ENCODE measurements at places on chromosomes 7 and 10.

DNA sequence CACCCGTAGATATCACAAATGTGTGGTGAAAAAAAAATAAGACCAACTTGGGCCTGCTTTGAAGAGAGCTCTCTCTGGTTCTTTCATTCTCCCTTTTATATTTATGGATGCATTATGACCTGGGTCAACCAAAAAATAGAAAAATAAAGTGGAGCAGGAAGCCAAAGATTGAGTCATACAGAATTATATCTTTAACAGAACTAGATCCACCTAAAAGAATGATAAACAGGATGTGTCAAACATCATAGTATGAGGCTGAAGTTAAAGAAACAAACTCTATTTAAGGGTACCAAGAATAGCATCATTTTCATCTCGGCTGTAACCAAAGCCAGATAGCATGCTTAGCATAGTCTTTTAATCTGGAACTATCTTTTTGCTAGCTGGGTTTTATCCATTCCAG lies 28.8 kb upstream of the NMT2 start:
- no peak for DNase-seq

- DNase-seq = no peak
These were observed 141.7 kb downstream of the KAT6B start for GRCh38 chr10:74967911-74968666.

- no peak for DNase-seq
These were observed 1.5 kb downstream of the RGS10 start for GRCh38 chr10:119541046-119541445.

DNA sequence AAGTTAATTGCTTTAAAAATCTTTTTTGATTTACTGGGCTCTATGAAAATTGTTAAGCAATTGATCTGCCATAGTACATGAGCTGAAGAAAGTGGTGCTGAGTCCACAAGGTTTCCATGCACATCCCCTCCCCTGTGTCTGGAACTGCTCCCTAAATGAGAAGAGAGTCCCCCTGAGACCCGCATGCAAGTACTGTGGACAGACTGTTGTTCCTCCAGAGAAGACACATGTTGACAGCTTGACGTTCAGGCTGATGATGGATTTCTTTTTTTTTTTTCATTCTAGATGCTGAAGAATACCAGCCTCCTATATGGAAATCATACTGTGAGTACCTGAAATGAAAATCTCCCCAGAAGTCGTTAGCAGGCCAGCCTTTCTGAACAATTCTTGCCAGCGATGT lies 159.8 kb downstream of the CHN2 start:
- DNase-seq = no peak

DNA sequence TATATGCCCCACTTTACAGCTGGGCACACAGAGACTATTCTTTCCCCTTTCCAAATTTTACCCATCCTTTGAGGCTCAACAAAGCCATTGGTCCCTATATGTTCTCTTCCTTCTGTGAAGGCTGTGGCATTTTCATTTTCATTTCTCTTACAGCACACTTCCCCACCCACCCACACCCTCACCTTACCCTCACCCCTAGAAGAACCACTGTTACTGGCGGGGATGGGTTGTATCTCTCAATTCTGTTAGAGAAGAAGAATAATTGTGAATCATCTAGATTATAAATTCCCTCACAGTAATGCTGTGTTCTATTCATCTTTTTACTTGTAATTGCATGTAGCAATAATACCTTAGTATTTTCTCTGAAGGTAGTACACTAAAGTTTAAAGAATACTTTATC lies 10.2 kb upstream of the CCDC71L start:
- DNase-seq = no peak

- DNase-seq = no peak
These were observed 58.6 kb downstream of the PLXDC2 start for GRCh38 chr10:19874791-19875190.

- no peak for DNase-seq
These were observed 74.9 kb downstream of the CARD11 start for GRCh38 chr7:2968616-2969397.

DNA sequence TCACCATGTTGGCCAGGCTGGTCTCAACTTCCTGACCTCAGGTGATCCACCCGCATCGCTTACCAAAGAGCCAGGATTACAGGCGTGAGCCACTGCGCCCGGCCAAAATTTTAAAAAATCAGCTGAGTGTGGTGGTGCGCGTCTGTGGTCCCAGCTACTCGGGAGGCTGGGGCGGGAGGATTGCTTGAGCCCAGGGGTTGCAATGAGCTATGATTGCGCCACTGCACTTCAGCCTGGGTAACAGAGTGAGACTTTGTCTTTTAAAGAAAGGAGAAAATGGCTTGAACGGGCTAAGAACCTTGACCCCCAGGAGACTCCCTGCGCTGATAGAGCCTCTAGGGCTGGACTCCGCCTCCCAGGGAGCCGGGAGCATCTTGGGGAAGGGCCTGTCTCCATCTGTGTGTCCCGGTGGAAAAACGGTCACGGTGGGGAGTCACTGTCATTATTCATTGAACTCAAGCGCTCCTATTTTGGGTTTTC lies 760 bp upstream of the KCTD7 start:
- no peak for DNase-seq
